ENCODE measurements at places on chromosomes 6 and 20.

DNA sequence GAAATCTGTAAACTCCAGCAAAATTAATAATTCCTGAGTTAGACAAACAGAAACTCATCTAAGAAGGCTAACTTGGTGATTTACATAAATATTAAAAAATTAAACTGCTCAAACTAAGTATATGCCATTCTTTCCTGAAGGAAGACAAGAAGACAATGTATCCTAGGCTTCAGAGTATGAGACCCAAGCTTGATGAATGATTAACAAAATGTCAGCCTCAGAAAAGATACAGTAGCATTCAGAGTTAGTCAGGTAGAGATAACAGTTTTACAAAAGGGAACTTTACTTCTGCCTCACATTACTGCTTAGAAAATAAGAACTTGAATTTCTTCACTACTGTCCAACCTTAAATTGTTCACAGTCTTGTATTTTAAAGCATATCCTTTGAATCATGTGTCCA lies 12.0 kb downstream of the CSNK2A1 start:
- no peak for DNase-seq

DNA sequence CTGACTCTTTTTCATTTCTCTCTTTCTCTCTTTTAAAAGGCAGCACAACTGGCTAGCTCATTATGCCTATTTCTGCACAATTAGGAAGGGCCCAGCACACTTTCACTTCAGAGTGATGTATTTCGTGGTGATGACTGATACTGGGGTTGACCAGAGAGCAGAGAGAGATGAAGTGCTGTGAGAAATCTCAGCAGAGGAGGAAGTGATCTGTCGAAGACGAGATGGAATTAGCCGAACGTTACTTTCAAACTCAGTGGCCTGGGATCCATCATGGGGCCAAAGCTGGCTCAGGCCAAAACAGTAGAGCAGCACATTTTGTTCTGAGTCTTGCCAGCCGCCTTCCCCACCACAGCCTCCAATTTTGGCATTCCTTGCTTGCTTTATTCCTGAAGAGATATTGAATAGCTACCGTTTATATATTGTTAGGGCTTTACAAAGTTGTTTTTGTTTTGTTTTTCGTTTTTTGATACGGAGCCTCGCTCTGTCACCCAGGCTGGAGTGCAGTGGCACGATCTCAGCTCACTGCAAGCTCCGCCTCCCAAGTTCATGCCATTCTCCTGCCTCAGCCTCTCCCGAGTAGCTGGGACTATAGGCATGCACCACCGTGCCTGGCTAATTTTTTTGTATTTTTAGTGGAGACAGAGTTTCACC lies 213.2 kb upstream of the ECI2 start:
- no peak for DNase-seq

DNA sequence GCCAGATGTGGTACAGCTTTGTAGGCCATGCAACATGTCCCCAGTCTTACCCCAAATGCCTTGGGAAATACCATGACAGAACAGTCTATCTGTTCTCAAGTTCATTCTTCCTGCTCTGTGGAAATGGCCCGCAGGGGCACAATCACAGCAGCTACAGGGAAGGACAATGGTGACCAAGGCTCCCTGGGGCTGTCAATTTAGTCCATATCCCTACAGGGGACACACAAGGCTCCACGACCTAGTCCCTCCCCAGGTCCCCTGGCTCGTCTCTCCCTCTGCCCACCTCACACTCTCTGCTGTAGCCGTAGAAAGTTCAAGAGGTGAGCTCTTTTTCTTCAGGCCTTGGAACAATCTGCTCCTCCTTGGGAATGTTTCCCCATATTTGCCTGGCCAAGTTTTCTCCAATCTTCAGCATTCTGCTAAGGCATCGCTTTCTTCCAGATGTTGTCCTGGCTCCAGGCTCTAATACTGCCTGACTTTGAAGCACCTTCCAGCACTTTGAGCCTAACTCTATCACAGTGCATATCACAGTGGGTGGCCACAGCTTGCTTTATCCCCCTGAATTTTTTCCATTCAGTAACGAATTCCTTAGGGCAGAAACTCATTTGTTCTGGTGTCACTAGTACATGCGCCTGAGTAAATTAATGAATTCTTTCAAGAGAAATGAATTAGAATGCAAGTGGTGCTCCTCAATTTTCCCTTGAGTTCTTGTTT lies 92.6 kb downstream of the MAP3K7 start:
- no peak for DNase-seq

- no peak for DNase-seq
Observed at GRCh38 chr20:3323398-3323797, 84.1 kb downstream of the DNAAF9 start.

GRCh38 chr20:62393335-62393665 lies 6.4 kb downstream of the RPS21 start:
- no peak for DNase-seq

DNA sequence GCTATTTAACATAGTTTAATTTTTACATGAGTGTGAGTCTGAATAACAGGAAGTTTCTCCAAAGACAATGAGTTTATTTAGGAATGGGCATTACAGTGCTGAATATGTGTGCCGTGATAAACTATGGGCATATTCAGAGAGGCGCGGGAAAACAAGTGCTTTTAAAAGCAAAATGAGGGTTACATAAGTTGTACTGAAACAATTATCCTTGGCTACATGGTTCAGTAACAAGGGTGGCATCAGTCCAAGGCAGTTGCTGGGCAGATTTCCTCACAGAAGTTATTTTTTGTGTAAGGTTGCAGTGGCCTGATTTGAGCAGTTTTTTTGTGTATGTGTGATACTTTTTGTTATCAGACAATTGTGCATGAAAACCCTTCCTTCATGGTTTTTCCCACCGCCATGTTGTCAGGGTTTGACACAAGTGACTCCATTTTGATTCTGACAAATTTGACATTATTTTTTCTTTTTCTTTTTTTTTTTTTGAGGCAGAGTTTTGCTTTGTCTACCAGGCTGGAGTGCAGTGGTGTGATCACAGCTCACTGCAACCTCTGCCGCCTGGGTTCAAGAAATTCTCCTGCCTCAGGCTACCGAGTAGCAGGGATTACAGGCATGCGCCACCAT lies 22.3 kb upstream of the PXDC1 start:
- no peak for DNase-seq

DNA sequence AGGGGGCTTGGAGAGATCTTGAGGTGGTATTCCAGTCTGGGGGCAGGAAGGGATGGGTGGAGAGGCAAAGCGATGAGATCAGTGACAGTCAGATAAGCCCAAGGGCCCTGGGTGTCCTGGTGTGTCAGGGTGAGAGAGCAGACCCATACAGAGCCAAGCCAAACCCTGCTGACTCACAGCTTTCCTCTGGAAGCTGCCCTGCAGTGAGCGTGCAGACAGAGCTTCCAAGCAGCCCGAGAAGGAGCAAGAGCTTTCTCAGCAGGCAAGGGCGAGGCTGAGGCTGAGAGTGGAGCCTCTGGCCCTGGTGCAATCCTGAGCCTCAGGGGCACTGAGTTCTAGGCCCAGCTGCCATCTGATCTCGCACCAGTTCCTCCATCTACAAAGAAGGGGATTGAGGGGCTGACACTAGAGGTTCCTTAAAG lies 91.1 kb upstream of the HIVEP1 start:
- no peak for DNase-seq

DNA sequence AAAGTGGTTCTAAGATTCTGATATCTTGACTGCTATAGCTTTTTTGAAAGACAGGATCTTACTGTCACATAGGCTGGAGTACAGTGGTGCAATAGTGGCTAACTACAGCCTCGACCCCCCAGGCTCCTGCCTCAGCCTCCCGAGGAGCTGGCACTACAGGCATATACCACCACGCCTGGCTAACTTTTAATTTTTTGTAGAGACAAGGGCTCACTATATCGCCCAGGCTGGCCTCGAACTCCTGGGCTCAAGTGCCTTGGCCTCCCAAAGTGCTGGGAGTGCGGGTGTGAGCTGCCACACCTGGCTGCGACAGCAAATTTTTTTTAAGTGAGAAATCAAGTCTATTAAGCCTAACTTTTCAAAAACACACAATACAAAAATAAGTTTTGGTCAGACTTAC lies 106.6 kb downstream of the NOL4L start:
- no peak for DNase-seq

GRCh38 chr6:19669206-19669605 lies 168.0 kb upstream of the ID4 start:
- no peak for DNase-seq

- DNase-seq: peak; percentile 2
Observed at GRCh38 chr6:144725736-144726522, 440.8 kb downstream of the UTRN start.

DNA sequence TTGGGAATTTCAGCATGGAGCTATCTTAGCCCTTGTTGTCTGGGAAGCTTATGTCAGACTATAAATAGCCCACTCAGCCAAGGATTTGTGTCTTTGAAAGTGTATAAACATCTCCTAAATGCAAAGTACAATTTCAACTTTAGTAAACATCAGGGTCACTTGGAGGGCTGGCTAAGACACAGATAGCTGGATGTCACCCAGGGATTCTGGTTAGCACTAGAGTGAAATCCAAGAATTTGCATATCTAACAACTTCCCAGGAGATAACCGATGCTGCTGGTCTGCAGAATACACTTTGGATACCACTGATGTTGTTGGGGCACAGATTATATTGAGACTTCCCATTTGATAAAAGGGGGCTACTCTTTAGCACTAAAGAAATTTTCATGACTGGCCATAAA lies 130.9 kb downstream of the PAX1 start:
- DNase-seq: no peak

GRCh38 chr20:59042151-59042795 lies at the start of gene PRELID3B:
TSS of gene PRELID3B (minus strand) at chr20:59042786. CDS start at chr20:59042730, 56 bp downstream.
- no peak for DNase-seq

All from stimulated activated CD8-positive, alpha-beta memory T cell treated with anti-CD3 and anti-CD28 coated beads, Interleukin-12 subunit alpha, Interleukin-12 subunit beta, amount 100 ng/mL, for 1 hour (primary cell).